Brain microvascular endothelial cell (primary cell): ENCODE measurements at places on chromosomes 7 and 10.
A peak's percentile ranks its signal among the peaks of the same experiment; 100 is the strongest.

GRCh38 chr7:41039386-41039953, 663.4 kb downstream of the INHBA start:
- DNase-seq = no peak

- peak; percentile 19 for DNase-seq
Measured at GRCh38 chr7:55509322-55509721, 63.0 kb downstream of the VOPP1 start.

GRCh38 chr10:113992471-113993011, 51.1 kb upstream of the ADRB1 start:
- DNase-seq = no peak

GRCh38 chr10:119396008-119396708, 146.4 kb downstream of the RGS10 start:
- no peak for DNase-seq

GRCh38 chr10:88672041-88672440, 7.8 kb downstream of the LIPF start:
- DNase-seq = no peak

DNA sequence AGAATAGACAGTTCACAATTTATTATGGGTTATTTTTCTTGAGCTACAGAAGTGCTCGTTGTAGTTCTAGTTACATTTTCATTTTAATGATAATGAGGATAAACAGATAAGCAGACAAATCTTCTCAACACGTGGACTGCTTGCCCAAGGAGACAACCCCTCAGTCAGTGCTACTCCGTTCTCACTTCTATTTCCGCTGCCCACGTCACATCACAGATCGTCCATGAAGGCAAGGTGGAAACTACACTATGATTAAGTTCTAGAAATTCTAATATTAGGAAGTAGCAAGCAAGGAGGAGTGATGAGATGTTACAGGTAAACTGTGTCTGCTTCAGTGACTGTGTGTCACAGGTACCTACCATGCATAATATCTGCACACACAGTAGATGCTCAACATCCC, 210.5 kb downstream of the CHCHD3 start:
- no peak for DNase-seq

- DNase-seq = no peak
Measured at GRCh38 chr7:153382641-153383101, 623.1 kb downstream of the ACTR3B start.

- DNase-seq = no peak
Measured at GRCh38 chr7:23967949-23968599, 258.1 kb downstream of the STK31 start.

GRCh38 chr7:24921362-24921679, 58.7 kb downstream of the OSBPL3 start:
- DNase-seq = no peak

GRCh38 chr7:47720141-47720906, 138.4 kb upstream of the TNS3 start:
- DNase-seq = peak; percentile 31

GRCh38 chr7:100221231-100221718, 1.5 kb downstream of the PVRIG start:
- DNase-seq = no peak

GRCh38 chr7:92765725-92766124, 70.6 kb downstream of the CDK6 start:
- peak; percentile 85 for DNase-seq

- no peak for DNase-seq
Measured at GRCh38 chr7:44327981-44328380, 2.6 kb upstream of the CAMK2B start.

- no peak for DNase-seq
Measured at GRCh38 chr7:44396496-44396895, 71.1 kb upstream of the CAMK2B start.

- no peak for DNase-seq
Measured at GRCh38 chr7:141208539-141208938, 134.7 kb downstream of the TMEM178B start.

- DNase-seq = no peak
Measured at GRCh38 chr7:124130-124949, 68.0 kb upstream of the FAM20C start.

DNA sequence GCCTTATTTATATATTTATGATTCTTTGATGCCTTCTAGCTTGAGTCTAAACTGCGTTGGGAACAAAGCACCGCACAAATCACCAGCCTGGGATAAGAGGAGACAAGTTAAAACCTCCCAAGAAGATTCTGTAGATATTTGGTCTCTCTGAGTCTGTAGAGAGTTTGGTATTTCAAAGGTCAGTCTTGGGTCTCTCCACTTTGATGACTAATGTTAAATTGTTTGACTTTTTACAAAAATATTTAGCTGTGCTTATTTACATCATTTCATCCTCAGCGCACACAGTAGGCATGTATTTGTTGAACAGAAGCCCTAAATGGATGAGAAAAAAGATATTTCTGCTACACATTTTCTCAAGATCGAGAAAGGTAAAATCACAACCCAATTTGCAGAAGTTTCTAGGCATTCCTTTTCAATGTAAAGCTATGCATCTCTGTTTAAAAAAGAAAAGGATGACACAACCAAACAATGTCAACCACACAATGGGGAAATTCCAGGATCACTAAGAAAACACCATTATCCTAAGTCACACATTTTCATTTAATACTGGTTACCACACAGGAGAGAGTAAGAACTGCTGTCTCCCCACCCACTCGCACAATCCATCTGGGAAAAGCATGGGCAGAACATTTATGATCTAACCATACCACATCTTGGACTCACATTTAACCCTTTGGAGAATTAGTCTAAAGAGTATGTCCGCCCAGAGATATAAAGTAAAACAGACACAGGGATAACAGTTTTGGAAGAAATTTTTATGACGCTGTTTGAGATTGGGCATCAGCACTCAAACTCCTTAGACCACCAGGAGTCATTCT, 4.4 kb downstream of the CDK6 start:
- DNase-seq = peak; percentile 90

GRCh38 chr7:17030559-17030958, 148.8 kb upstream of the AGR3 start:
- no peak for DNase-seq

- DNase-seq = no peak
Measured at GRCh38 chr7:42207420-42207819, 29.6 kb downstream of the GLI3 start.

- peak; percentile 56 for DNase-seq
Measured at GRCh38 chr10:90288391-90288933, 569.4 kb downstream of the HTR7 start.

GRCh38 chr10:132167041-132167674, 19.6 kb upstream of the DPYSL4 start:
- DNase-seq = no peak

DNA sequence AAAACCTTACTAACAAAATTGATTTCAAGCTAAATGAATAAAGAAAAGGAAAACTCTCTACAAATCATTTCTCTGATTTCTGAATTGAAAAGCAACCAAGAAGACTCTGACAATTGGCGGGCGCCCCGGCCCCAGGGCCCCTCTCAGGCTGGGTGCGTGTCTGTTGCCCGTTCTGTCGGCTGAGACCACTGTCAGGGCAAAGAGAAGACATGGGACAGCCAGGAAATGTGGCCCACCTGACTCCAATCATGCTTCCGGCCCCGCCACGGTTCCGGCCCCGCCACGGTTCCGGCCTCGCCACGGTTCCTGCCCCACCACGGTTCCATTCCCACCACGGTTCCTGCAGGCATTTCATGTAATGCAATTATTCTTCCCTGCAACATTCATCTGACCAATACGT, 115.9 kb downstream of the PTPRN2 start:
- no peak for DNase-seq

- DNase-seq = peak; percentile 6
Measured at GRCh38 chr10:18545621-18546305, 105.6 kb downstream of the NSUN6 start.

- no peak for DNase-seq
Measured at GRCh38 chr7:101620991-101621390, 8.1 kb downstream of the MYL10 start.

DNA sequence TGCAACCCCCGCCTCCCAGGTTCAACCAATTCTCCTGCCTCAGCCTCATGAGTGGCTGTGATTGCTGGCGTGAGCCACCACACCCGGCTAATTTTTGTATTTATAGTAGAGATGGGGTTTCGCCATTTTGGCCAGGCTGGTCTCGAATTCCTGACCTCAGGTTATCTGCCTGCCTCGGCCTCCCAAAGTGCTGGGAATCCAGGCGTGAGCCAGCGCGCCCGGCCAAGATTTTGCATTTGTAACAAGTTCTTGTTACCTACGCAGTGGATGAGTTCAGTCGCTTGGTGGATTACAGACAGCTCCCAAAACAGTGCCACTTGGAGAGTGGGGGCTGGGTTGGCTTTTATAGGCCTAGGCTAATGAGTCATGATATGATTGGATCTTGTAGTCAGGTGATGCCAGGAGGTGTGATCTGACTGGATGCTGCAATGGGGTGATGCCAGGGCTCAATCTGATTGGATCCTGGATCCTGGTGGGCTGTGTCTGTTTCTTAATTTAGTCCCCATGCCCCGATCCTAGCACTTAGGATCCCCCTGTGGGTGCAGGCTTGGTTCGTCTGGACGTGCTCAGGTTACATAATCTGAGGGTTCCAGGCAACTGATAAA, 20.3 kb downstream of the SBDS start:
- DNase-seq = no peak

GRCh38 chr7:108136191-108136688, 6.1 kb upstream of the LAMB4 start:
- DNase-seq = no peak

DNA sequence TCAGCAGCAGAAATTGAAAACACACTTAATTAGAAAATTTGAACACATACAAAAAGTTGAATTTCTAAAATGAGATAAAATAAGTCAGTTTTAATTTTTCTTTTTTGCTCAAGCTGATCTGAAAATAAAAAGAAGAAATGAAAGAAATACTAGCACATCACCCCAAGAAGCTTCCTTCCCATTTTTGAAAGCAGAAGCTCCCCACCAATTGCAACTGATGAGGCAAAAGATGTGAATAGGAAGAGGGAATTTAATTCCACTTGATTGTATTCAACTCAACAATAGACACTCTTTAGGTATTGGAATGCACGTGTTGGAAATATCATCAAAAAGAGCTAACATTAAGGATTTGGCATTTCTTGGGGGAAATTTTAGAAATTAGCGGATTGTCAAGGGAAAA, 175.8 kb downstream of the TRIL start:
- DNase-seq = no peak
